ENCODE measurements at places on chromosomes 16 and 17.

DNA sequence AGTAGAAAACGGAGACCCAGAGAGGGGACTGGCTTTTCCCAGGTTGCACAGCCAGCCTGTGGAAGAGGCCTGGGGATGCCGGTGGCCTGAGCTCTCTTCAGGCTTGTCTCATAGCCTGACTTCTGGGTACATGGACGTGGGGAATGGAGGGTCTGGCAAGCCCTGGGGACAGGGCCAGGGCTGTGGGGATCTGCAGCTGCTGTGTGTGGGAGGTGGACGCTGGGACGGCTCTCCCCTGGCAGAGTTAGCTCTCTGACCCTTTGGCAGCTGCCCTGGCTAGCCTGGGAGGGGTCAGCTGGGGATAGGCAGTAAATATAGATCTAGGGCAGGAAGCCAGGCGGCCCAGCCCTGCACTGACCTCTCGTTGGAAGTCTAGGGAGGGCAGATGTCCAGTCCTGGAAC lies 20.5 kb downstream of the SLC4A1 start:
- no peak for DNase-seq

DNA sequence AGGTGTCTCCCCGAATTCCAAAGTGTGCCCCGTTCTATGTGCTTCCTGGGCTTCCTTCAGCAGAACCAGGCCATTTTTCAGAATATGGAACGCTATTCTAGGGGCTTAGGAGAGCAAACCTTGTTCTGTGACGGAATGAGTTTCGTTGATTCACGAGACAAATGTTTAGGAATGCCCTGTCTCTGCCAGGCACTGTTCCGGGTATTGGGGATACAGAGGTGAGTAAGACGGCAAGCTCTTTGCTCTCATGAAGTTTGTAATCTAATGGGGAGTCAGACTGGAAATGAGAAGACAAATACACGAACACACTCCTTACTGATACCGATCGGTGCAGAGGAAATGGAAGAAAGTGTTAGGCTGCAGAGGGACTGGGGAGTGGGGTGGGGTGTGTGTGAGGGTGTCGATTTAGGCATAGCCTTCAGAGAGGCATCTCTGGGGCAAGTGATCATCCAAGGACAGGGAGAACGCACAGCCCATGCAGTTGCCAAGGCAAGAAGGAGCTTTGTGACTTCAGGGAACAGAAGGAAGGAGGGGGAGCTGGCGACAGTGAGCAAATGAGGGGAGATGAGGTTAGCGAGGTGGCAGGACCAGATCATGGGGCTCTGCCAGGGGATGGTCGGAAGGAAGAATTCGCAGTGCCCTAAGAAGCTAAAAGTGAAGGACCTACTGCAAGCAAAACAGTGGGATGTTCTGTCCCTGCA lies 189.6 kb downstream of the MSI2 start:
- no peak for DNase-seq

DNA sequence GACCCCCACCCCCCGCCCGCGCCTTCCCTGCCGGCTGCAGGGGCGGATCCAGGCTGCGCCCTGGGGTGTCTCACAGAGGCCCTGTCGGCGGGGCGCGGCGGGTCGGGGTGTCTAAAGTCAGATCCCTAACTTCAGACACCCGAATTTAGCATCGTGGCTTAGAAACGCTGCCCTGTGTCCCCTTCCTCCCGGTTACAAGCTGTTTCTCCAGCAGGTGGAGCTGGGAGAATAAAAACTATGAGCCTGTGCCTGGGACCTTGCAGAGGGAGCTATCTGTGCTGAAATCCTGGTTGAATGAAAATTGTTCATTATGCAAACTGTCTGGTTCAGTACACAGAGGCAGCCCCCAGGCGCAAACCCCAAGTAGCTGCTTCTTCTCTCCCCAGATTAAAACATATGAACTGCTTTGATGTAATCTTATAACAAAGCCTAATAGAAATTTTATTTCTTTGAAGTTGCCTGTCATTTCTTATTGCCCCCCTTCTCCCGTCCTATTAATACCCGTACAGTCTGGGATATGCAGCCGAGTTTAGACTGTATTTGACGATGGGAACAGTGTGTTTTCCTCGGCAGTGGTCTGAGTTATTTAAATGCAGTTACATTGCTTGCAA lies 79.0 kb downstream of the RPA1 start:
- DNase-seq = peak; percentile 26

DNA sequence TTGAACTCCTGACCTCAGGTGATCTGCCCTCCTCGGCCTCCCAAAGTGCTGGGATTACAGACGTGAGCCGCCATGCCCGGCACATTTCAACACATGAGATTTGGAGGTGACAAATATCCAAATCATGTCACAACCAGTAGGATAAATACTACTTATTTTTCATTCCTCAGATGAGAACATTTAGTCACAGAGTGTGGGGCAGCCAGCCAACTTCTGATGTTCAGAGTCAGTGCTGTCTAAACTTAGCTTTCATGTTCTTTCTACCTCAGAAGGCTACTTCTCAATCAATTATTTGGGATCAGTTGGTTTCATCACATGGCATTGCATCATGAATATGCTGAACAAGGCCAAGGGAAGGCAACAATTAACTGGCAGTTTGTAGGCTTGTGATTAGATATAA lies 134.5 kb downstream of the CDH13 start:
- DNase-seq = no peak

DNA sequence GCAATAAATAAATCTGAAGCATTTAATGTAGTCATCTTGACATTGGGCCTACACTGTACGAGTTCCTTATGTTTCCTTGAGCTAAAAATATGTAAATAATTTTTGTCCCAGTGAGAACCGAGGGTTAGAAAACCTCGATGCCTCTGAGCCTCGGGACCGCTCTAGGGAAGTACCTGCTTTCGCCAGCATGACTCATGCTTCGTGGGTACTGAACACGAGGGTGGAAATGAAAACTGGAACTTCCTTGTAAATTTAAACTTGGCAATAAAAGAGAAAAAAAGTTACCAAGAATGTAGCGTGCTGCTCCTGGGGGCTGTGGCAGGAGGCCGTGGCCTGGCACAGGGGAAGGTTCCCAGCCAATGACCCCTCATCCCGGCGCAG lies 74.1 kb downstream of the SOCS1 start:
- no peak for DNase-seq

DNA sequence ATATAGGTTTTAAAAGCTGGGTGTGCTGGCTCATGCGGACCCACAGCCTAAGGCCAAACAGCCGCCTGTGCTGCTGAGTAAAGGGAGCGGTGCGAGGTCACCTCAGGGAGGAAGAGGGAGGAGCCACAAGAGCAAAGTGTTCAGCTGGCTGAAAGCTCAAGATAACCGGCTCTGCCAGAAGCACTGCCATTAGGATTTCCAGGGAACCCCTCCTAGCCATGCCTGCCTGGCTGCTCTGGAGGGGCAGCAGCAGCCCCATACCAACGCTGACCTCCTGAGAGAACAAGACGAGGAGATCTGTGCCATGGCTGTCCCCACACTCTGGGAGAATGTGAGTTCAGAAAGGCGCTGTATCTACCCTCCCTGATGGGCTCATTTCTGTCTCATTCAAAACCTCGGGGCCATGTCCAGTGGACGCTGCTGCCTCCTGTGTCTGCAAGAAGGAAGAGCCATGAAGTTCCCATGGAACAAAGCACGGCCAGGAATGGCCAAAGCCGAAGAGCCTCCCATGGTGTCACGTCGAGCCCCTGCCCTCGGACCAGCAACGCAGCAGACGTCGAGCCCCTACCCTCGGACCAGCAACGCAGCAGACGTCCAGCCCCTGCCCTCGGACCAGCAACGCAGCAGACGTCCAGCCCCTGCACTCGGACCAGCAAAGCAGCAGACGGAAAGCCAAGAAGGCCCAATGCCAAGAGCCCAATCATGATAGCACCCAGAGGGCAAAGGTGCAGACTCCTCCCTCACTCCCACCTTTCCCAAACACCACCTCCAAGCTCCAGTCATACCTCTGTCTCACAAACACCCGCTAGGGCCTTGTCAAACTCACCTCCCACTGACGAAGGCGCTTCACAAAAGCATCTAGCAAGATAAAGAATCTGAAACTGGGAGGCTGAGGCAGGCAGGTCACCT lies 107.0 kb downstream of the ANKRD11 start:
- no peak for DNase-seq

- no peak for DNase-seq
Measured at GRCh38 chr16:85595812-85596502, 17.2 kb upstream of the GSE1 start.

GRCh38 chr16:16150117-16150877 lies 73.0 kb downstream of the ABCC6 start:
- peak; percentile 51 for DNase-seq

DNA sequence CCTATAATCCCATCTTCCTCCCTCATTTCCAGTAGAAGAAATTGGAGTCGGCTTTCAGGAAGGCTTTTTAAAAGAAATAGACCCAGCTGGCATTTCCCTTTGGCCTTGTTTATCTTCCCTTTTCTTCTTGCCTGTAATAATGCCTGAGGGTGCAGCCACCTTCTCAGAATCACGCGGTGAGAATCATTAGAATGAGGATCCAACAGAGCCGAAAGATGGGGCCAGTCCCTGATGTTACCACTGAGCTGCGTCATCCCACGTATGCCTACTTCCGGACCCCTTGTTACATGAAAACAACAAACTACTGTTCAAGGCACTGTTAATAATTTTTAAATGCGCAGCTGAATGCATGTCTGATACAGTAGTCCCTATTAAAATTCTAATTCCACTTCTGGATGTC lies 24.1 kb downstream of the SDR42E1 start:
- no peak for DNase-seq

- DNase-seq = no peak
Measured at GRCh38 chr17:10292057-10292937, 80.5 kb downstream of the MYH13 start.

DNA sequence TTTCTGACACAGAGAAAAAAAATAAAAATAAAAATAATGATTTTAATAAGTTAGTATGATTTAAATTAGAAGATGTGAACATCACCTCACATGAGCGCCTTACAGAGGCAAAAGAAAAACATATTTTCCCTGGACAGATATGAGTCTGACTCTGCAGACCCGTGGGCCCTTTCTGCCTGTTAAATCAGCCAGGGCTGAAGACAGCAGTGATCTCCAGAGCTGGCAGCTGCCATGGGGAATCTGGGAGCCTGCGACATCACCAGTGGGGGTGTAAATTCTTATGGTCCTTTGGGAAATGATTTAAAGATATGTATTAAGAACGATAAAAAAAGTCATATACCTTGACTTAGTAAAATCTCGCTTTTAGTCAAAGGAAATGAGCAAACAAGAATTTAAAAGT lies 65.7 kb upstream of the FOXF1 start:
- DNase-seq = no peak

- no peak for DNase-seq
Measured at GRCh38 chr17:77478899-77479298, 338.1 kb downstream of the SEC14L1 start.

DNA sequence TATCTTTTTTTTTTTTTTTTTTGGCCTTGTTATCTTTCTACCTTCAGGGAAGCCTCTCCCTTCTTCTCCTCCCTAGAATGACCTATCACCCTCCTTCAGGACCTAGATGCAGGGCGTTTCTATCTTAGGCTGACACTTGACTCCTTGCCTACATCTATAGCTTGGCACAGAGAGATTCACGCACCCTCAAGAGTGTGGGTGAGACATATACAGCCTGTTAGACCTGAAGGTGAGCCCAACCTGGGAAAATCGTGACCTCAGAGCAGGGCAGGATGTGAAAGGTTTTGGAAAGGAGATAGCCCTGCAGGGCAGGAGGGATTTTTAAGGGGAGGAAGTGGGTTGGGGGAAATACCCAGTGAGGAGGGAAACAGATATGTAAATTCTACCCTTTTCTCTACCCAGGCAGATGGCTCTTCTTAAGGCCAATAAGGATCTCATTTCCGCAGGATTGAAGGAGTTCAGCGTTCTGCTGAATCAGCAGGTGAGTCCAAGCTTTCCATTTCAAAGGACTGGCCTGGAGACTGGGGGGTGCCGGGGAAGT lies at the start of gene AHSP:
Gene AHSP, plus strand, starts transcription at position 167 of the 541 bp plus-strand sequence. Its CDS starts 240 bp downstream, at position 407.
- DNase-seq = no peak

DNA sequence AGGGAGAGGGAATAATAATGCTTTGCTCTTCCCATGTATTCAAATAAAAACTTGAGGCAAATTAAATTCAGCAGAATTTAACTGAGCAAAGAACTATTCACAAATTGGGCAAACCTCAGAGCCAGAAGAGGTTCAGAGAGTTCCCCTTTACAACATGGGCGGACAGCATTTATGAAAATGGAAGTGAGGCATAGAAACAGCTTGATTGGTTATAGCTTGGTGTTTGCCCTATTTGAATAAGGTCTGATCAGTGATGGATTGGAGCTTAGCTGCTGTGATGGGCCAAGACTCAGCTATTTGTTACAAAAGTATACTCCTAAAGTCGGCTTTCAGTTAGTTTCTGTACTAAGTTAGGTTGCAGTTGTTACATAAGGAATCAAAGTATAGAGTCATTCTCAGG lies 63.0 kb downstream of the TMEM100 start:
- DNase-seq = no peak

DNA sequence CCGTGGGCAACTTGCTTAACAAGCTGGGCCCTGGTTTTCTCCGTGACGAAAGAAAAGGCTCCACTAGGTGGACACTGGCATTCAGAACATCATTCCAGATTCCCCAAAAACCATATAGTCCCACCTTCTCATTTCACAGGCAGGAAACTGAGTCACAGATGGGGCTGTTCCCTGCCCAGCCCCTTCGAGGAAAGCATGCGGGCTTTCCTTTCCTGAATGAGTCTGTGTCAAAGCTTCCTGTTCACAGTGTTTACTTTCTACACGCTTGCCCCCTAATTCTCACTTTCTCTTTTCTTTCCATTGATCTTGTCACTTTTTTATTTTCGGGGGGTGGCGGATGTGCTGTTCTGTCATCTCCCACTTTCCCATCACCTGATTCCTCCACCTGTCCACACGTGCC lies 10.3 kb upstream of the LGALS9 start:
- no peak for DNase-seq

- peak; percentile 83 for DNase-seq
Measured at GRCh38 chr17:45293413-45294211, 23.2 kb downstream of the MAP3K14 start.

DNA sequence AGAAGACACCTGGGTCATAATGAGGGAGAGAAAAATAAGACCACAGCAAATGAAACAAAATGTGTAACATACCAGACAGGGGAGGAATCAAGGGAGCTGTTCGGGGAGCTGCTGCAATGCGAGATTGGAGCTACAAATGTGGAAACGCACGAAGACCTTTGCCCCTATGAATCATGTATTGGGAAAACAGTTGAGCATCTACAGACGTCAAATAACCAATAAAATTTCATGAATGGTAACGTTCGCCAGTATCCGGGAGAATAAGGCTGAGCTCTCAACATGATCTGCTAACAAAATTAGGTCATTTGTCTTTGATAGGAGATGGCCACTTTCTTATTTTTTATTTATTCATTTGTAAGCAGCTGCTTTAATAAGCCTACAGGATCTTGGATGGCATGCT lies 486.2 kb upstream of the RBFOX1 start:
- no peak for DNase-seq

GRCh38 chr16:88345031-88345720 lies 37.6 kb upstream of the ZNF469 start:
- DNase-seq = no peak

All from DMS 273 treated with DMSO at 0.1 percent for 48 hours (cell line).